ENCODE measurements at places on chromosomes 16 and 17.

GRCh38 chr17:17824119-17824782 is 12.5 kb downstream of the SREBF1 start:
- no peaks in the 10 kb centered on the region for H3K27me3 ChIP-seq
- H3K36me3 ChIP-seq = no peaks in the 10 kb centered on the region
- no peaks in the 10 kb centered on the region for H3K4me1 ChIP-seq
- no peak overlapping the region for H3K27ac ChIP-seq

DNA sequence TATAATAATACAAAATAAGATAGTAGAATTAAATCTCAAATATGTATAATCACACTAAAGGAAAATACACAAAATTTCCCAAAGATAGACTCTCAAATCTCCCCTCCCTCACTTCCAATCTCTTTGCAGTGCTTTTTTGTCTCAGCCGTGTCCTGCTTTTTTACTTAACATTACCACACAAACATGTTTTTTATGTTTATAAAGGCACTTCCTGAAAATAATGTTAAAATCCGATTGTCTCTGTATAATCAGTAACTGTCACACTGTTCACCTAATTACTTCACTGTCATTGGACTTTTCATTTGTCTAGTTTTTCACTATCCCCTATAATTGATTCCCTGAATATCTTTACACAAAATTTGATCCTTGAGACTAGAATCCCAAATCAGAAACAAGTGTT is 38.2 kb upstream of the ALDH3A2 start:
- H3K27ac ChIP-seq = no peak overlapping the region
- no peaks in the 10 kb centered on the region for H3K36me3 ChIP-seq
- no peaks in the 10 kb centered on the region for H3K4me1 ChIP-seq
- no peak for DNase-seq

DNA sequence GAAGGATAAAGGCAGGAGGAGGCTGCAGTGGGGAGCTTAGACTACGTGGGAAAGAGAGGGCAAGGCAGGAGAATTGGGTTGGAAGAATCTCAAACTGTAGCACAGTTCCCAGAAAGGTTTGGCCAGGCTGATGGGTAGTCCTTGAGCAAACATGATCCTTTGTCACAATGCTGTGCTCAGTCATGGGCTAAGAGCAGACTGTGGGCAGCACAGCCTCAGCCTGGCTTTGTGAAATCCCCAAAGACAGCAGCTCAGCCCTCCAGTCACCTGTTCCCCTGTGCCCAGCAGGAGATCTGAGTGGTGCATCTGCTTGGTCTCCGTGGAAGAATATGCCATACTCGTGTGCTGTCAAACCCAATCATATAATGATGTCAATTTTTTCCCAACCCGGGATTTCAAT is 10.6 kb upstream of the ENGASE start:
- no peak overlapping the region for H3K27ac ChIP-seq
- H3K36me3 ChIP-seq = no peaks in the 10 kb centered on the region
- H3K27me3 ChIP-seq = no peaks in the 10 kb centered on the region
- peak; percentile 38 for DNase-seq
- H3K4me3 ChIP-seq = no peak overlapping the region
- H3K4me1 ChIP-seq = no peaks in the 10 kb centered on the region

DNA sequence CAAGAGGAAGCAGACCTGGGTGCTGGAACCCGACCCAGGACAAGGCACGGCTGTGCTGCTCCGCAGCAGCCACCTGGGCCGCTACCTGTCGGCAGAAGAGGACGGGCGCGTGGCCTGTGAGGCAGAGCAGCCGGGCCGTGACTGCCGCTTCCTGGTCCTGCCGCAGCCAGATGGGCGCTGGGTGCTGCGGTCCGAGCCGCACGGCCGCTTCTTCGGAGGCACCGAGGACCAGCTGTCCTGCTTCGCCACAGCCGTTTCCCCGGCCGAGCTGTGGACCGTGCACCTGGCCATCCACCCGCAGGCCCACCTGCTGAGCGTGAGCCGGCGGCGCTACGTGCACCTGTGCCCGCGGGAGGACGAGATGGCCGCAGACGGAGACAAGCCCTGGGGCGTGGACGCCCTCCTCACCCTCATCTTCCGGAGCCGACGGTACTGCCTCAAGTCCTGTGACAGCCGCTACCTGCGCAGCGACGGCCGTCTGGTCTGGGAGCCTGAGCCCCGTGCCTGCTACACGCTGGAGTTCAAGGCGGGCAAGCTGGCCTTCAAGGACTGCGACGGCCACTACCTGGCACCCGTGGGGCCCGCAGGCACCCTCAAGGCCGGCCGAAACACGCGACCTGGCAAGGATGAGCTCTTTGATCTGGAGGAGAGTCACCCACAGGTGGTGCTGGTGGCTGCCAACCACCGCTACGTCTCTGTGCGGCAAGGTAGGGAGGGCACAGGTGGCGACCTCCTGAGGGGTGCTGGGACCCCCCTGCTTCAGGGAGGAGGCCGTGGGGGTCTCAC is 667 bp downstream of the FSCN2 start:
- no peak overlapping the region for H3K27ac ChIP-seq
- no peaks in the 10 kb centered on the region for H3K4me1 ChIP-seq
- no peaks in the 10 kb centered on the region for H3K27me3 ChIP-seq
- H3K4me3 ChIP-seq = no peak overlapping the region

DNA sequence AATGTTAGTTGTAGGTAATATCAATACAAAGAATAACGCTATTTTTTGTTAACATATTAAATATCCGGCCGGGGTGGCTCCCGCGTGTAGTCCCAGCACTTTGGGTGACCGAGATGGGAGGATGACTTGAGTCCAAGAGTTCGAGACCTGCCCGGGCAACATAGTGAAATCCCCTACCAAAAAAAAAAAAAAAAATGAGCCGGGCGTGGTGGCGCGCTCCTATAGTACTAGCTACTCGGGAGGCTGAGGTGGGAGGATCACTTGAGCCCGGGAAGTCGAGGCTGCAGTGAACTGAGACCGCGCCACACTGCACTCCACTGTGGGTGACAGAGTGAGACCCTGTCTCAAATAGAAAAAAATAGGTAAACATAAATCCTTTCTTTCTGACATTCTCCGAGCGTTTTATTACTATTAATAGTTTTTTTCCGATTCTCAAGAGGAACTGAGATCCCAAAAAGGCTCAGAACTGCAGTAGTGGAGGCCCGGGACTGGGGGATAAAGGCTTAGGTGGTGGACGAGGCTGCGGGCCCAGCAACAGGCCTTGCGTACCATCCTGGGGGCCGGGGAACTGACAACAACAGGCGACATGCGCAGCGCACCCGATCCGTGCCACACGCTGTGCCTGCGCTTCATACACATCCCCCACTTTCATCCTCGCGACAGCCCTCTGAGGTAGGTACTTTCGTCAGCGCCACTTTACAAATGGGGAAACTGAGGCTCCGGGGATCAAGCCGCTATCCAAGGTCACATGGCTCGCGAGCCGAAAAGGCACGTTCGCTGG is 919 bp downstream of the N4BP1 start:
- H3K4me3 ChIP-seq = peak overlapping the region; percentile 94
- H3K36me3 ChIP-seq = no peaks in the 10 kb centered on the region
- H3K27me3 ChIP-seq = no peaks in the 10 kb centered on the region
- no peak for DNase-seq
- no peak overlapping the region for H3K27ac ChIP-seq
